ENCODE measurements at places on chromosomes 5 and 9.
A peak's percentile ranks its signal among the peaks of the same experiment; 100 is the strongest.

DNA sequence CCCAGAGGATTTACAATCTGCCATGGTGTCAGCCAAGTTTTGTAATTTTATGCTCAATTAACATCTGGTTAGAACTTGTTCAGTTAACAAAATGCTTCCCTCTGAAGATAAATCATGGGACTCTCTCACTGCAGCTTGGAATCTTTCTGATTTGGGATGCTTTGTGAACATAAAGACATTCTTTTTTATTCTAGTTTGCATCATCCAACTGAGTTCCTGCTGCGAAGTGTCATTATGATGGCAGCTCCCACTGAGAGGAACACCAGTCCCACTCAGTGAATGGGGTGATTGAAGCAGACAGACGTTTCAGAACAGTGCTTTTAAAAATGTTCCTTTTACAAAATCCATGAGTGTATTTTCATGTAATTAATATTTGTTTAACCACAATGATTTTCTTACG is 863.8 kb downstream of the TLE4 start:
- DNase-seq, result no peak

DNA sequence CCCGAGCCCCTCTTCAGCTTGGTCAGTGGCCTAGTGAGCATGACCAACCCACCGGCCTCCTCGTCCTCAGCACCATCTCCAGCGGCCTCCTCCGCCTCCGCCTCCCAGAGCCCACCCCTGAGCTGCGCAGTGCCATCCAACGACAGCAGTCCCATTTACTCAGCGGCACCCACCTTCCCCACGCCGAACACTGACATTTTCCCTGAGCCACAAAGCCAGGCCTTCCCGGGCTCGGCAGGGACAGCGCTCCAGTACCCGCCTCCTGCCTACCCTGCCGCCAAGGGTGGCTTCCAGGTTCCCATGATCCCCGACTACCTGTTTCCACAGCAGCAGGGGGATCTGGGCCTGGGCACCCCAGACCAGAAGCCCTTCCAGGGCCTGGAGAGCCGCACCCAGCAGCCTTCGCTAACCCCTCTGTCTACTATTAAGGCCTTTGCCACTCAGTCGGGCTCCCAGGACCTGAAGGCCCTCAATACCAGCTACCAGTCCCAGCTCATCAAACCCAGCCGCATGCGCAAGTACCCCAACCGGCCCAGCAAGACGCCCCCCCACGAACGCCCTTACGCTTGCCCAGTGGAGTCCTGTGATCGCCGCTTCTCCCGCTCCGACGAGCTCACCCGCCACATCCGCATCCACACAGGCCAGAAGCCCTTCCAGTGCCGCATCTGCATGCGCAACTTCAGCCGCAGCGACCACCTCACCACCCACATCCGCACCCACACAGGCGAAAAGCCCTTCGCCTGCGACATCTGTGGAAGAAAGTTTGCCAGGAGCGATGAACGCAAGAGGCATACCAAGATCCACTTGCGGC is 1.8 kb downstream of the EGR1 start:
- DNase-seq, result no peak

- no peak for DNase-seq
Measured at GRCh38 chr9:26729187-26729586, 163.4 kb downstream of the CAAP1 start.

GRCh38 chr5:135986401-135986800 is 31.6 kb upstream of the LECT2 start:
- DNase-seq, result no peak

- no peak for DNase-seq
Measured at GRCh38 chr9:124202447-124202971, 55.2 kb upstream of the NEK6 start.

GRCh38 chr5:54742417-54742891 is 224.9 kb downstream of the SNX18 start:
- DNase-seq, result no peak

DNA sequence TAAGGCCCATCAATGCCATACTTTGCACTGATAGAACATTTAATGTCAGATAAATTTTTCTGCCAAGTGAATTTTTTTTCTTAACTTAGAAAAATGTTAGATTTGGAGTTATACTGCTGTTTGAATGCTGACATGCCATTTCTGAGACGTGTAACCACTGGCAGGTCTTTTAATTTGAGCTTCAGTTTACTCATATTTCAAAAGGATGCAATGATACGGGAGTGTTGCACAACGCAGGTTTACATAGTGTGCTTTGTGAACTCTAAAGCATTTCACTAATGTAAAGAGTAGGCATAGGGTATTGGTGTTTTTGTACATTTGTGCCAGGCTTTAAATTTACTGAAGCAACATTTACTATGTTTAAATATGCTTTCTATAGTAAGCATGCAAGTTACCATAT is 4.2 kb downstream of the ZBTB43 start:
- DNase-seq, result peak; percentile 33

DNA sequence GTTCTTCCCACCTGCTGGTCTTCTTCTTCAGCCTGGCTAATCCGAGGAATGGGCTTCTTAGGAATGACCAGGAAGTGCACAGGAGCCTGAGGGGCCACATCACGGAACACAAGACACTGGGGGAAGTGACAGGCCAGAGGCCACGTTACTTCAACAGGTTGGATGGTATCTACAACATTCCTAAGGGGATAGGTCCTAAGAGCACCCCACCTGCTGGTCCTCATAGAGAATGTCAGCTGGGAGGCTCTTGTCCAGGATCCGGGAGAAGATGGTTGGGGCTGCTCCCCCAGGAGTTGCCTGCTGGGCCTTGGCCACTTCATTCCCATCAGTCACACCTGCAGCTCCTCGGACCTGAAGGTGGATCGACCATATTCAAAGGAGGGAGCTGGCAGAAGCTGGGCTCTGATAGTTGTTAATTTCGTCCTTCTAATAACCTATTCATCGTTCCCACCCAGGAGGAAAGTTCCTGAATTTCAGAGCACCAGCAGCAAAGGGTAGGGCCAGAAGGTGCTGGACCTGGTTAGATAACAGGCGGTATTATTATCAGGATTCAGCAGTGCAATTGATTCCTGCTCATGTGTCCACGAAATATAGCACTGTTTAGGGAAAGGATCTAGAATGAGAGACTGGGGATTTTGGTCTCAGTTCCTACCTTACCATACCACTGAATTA is 1.3 kb downstream of the HINT2 start:
- DNase-seq, result peak; percentile 23

- DNase-seq, result no peak
Measured at GRCh38 chr9:109190151-109190550, 23.1 kb upstream of the FRRS1L start.

GRCh38 chr5:149937610-149938009 is 7.0 kb downstream of the PDE6A start:
- no peak for DNase-seq

- DNase-seq, result no peak
Measured at GRCh38 chr9:31597977-31598376, 786.5 kb upstream of the ACO1 start.

- DNase-seq, result no peak
Measured at GRCh38 chr5:172281346-172281745, 2.2 kb downstream of the UBTD2 start.

DNA sequence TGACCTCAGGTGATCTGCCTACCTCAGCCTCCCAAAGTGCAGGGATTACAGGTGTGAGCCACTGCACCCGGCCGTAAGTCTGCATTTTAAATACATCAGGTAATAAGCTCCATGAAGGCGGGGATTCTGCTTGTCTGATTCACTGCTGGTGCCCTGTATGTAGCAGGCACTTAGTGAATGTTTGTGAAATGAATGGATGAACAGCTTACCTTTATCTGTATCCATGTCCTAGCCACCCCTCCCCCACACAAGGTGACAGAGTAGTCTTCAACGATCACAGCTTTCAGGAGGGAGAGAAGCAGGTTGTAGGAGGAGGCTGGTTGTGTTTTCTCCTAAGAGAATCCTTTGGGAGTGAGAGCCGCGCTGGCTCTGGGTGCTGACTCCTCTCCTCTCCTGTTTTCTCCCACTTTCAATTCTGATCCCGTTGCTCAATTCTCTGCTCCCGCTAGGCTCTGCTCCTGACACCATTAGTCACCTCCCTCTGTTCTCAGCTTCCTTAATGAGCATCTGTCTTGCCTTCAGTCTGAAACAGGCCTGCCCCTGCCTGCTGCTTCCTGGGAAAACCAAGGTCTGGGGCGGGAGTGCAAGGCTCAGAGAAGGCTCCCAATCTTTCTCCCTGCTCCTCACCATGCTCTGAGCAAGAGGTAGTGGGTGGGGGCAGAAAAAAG is 88.8 kb upstream of the CTNNA1 start:
- DNase-seq, result no peak

DNA sequence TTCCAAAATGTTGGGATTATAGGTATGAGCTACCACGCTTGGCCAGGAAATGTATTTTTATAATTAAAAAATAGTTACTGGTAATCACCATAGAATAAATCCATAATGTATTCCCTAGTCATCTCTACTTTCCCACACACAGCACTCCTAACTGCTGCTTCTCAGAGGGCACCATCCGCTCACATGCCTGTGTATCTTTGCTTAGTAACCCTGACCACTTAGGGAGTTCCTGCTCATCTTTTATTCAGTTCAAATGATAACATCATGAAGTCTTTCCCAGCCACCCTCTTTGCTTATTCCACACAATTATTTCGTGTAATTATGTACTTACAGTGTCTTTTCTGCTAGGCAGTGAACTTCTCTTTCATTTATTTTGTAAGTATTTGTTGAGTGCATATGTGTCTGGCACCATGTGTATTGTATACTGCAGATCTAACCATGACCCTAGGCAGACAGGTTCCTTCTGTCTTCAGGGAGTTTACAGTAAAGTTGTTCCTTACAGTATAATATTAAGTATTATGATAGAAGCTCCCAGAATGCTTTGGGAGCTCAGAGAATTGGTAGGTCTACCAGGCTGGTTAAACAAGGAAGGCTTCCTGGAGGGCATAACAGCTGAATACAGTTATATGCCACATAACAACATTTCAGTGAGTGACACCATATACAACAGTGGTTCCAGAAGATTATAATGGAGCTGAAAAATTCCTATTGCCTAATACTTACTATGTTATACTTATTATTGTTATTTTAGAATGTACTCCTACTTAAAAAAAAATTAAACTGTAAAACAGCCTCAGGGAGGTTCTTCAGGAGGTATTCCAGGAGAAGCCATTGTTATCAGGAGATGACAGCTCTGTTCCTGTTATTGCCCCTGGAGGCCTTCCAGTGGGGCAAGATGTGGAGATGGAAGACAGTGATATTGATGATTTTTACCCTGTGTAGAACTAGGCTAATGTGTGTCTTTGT is 39.2 kb downstream of the DCAF10 start:
- DNase-seq, result no peak

DNA sequence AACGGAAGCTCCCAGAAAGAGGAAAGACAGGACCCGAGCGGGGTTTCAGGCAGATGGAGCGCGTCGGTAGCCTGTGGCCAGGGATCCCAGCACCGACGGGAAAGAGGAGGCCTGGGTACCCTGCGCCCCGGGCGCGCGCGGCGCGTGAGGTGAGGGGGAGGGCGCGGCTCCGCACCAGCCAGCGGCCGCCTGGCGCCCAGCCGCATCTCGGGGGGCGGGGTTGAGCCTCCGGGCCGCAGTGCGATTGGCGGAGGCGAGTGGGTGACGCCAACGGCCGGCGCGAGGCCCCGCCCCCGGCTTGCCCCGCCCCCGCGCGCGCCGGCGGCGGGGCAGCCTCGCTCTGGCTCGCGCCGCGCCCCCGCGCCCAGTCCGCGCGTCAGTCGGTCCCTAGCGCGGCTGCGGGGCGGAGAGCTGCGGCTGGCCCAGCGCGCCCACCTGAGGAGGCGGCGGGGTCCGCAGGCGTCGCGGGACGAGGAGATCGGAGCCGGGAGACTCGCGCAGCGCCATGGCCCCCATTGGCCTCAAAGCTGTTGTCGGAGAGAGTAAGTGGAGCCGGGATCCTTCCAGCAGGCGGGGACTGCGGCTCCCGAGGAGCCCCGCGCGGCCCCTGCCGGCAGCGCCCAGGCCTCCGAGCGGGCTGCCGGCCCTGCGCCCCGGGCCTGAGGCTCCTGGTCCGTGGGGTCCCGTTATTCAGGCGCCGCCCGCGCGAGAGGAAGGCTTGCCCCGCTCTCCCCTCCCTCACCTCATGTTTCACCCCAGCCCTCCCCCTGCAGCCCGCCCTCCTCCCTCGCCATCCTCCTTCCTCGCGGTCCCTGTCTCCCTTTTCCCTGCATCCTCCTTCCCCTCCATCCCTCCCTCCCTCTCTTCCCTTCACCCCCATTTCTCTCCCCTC is at the start of gene STXBP1:
Gene STXBP1 (plus strand): TSS at position 379 of the 892 bp plus-strand sequence. CDS start 127 bp downstream, at position 506.
- peak; percentile 85 for DNase-seq

All from NCI-H460 (cell line).